Right cardiac atrium (tissue), 5 donors: ENCODE measurements at places on chromosomes 7 and 10. TPM values are rescaled to one million over a fixed set of nuclear protein-coding genes. Genes with fewer than 3 reads are reported as not detected.

ADCYAP1R1 gene
- polyA plus RNA-seq = 0.84 TPM

- no peak for DNase-seq
Observed at GRCh38 chr7:131654249-131654558, 97.8 kb upstream of the PODXL start.

GRCh38 chr10:79390551-79391229 lies 43.4 kb downstream of the PPIF start:
- peak; percentile 67 for DNase-seq

GPR26 gene
- polyA plus RNA-seq = not detected

DNA sequence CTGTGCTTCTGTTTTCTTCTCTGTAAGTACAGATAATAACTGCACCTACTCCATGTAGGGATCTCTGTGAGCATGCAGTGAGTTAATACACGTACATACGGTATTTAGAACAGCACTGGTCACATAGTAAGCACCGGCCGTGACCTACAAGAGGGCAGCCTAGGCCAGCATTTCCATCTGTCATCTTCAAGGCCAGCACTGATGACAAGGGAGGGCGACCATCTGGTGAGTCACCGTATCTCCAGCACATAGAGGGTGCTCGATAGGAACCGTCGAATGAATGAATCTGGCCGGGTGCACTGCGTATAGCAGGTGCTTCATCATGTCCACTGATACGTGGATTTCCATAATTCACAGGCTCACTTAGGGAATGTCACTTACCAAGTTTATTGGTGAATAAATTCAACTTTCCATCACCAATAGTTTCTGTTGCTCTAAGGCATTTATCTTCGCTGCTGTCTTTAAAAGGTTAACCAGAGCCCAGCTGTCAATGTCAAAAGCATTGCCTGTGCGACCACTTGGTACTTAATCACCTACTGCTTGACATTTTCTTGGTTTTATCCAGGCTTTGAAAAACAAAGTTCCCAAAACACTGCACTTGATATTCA lies 8.3 kb downstream of the NOD1 start:
- DNase-seq = peak; percentile 70

ADRA2A gene
- 0.86 TPM for polyA plus RNA-seq

GRCh38 chr10:46048152-46048551 lies 2.1 kb upstream of the MSMB start:
- DNase-seq = no peak

- no peak for DNase-seq
Observed at GRCh38 chr7:80932536-80932935, 13.7 kb upstream of the SEMA3C start.

- DNase-seq = peak; percentile 40
Observed at GRCh38 chr10:62433181-62433692, 59.1 kb downstream of the ZNF365 start.

ADAMTS14 gene
- polyA plus RNA-seq = 0.14 TPM

GRCh38 chr7:89054361-89054760 lies 258.8 kb upstream of the TEX47 start:
- no peak for DNase-seq

DNA sequence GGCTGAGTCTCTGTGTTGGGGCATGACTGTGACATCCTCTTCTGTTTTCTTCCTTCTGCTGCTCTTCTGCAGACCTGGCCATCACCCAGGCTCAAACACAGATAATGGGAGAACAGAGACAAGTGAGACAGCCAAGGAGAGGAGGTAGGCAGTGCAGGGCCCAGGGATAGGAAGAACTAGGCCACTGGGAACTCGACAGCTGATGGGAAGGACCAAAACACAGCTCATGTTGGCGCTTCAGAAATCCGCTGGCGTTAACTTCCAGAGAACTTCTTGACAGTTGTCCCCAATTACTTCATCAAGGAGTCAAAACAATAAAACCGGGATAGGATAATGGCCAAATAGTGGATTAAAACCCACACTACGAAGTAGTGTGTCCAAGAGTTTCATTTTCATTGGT lies 97.0 kb upstream of the PALS2 start:
- no peak for DNase-seq

RAPGEF5 gene
- 8.7 TPM for polyA plus RNA-seq

GRCh38 chr10:111543854-111544253 lies 467.0 kb downstream of the ADRA2A start:
- DNase-seq = no peak

DNA sequence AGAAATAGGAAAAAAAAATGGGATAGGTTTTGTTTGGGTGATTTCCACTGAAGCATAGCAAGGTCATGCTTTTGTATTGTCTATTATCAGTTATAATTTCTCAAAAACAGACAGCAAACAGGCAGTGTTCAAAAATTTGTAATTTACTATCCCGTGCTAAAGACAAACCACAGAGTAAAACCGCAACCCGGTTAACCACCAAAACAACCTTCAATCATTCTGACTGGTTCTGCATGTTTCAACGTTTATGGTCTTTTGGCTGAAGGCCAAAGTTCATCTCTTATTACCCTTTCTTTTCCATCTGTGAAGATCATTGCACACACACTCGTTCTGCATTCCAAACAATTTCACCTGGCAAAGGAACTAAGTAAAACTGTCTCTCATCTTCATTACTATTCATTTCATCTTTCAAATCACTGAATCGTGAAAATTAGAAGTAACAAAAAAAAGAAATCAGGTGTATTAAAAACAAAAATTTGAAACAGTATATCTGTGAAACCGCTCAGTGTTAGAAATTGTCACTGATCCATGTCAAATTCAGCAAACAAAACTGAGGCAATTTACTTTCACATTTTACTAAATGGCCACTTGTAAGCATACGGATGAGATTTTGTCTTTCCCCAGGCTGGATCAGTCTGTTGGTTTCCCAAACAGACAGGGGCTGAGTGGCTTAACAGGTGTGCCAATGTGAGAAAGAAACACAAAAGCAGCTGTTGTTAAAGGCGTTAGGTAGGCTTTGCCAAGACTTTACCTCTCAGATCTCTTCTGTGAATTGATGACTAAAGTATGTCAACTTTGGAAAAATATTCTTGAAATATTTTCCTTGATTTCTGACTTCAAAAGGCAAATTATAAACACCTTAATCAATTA lies 539.6 kb downstream of the CNTNAP2 start:
- no peak for DNase-seq

FANK1 gene
- polyA plus RNA-seq = 0.41 TPM

DNA sequence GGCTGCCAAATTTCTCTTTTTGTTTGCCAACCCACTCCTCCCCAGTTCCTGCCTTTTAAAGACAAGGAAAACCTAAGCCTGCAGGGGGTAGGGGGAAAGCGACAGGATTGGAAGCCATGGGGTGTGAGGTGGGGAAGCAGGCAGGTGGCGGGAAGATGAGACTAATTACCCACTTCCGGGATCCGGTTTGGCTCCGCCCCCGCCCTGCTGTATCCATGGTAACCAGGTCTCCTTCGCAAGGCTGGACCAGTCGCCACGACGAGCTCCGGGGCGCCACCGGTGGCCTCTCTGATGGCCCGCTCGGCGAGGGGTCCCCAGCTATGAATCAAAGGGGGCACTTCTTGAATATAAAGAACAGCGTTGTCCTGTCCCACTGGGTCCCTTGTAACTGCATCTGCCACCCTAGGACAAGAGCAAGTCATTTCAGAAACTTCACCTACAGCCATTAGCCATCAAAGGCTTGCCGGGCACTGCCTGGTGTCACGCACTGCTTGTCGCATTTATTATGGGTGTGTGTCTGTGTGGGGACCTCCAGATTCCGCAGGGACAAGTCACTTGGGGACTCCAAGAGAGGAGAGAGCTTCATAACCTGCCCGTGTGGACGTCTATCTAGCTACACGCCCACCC lies 55.4 kb upstream of the LMTK2 start:
- DNase-seq = no peak

DNA sequence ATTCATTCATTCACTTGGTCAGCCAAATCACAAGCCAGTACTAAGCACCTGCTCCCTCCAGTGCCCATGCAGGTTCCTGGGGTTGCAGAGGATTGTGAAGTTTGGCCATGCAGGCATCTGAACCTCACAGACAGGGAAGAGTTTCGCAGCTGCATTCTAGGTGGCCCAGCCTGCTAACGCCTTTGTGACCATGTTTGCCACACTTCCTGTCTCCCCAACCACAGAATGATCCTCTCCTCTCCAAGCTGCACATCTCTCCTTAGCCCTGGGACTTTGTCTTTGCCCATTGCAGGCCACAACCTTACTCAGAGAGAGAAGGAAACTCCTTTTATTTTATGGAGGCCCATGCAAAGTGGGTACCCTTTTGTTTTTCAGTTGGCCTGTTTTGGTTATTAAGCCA lies 31.8 kb downstream of the EPDR1 start:
- DNase-seq = no peak

DNA sequence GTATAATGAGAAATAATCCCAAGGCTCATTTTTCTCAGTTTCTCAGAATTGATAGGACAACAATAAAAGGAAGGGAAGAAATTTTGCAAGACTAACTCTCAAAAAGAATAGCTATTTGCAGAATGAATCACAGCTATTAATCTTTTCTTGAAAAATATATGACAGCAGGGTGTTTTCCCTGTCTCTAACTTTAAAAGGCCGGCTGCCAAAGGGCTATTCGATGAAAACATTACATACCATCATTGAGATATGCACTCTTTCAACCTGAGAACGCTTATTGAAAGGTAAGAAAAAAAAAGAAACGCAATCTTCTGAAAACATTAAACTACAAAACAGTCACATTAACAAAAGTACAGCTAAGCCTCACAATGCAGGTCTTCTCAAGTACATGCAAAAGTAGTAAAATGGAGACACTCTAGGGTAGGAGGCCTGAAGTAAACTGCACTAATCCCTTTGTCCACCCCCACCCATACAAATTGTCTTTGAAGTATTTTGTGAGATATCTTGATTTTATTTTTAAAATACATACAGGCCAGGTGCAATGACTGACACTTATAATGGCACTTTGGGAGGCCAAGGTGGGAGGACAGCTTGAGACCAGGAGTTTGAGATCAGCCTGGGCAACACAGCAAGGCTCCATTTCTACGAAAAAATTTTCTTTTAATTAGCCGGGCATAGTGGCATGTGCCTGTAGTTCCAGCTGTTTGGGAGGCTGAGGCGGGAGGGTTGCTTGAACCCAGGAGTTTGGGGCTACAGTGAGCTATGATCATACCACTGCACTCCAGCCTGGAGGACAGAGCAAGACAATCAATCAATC lies 83.0 kb downstream of the PARD3 start:
- DNase-seq = no peak

DNA sequence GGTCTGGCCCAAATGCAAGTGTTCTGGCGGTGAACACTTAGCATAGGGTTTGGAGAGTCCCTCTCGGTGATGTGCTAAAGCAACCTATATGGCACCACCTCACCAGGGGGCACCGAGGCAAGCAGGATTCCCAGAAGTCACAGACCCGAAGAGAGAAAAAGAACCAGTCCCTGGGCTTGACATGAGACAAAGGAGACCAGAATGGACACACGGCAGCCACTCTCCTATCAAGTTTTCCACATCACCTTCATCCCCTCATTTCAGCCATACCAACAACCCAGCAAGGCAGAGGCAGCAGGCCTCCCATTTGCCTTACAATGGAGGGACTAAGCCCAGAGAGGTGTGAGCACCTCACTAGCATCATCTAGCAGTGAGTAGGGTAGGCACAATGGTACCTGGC lies 19.7 kb downstream of the GPRIN2 start:
- DNase-seq = peak; percentile 8

DNA sequence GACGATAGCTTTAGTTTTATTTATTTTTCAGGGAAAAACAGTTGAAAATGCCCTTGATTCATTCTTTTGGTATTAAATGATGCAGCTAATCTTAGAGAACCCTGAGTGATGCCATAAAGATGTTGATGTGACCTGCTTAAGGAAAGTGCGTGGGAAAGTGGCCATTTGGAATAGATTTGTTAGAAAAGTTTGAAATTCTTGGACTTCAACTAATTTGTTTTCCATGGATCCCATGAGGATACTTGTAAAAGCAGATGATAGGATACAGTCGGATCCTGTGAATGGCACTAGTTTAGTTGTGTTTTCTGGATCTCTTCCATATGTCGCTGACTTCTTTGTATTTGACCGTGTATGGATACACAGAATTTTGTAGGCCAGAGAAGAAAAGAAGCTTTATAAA lies 69.0 kb downstream of the SEPTIN7 start:
- no peak for DNase-seq

- no peak for DNase-seq
Observed at GRCh38 chr7:134870156-134870555, 90.7 kb downstream of the CALD1 start.

GDF2 gene
- polyA plus RNA-seq = 0.14 TPM

UPK3B gene
- polyA plus RNA-seq = 0.23 TPM

DNA sequence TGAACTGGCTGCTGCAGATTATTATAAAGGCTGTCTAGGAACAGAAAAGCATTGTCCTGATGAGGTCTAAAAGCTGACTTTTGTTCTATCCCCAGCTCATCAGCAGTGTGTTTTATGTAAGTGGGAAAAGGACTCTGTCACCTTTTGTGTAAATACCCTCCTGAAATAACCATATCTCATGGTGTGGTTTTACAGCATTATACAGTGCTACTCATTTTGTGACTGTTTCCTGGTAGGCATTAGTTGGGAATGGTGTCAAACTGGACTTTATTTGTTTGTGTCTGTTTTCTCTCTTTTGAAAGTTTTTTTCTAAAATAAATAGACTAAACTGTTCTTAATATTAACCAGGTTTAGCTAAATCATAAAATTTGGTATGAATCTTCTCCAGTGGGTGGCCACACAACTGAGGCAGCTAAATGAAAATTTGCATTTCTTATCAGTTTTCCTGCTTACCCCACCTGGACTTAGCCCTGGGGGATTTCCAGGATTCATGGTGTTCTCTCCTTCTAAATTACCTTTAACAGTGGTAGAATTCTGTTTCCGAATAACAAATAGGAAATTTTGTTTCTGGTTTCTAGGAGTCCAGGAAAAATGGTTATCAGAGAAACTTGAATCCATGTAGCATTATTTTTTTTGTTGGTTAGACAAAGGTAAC lies 140.9 kb downstream of the LHFPL3 start:
- no peak for DNase-seq

- no peak for DNase-seq
Observed at GRCh38 chr7:107446531-107446930, 23.3 kb upstream of the GPR22 start.

GRCh38 chr7:55965805-55966421 lies 1.5 kb downstream of the NIPSNAP2 start:
- DNase-seq = peak; percentile 65

DNA sequence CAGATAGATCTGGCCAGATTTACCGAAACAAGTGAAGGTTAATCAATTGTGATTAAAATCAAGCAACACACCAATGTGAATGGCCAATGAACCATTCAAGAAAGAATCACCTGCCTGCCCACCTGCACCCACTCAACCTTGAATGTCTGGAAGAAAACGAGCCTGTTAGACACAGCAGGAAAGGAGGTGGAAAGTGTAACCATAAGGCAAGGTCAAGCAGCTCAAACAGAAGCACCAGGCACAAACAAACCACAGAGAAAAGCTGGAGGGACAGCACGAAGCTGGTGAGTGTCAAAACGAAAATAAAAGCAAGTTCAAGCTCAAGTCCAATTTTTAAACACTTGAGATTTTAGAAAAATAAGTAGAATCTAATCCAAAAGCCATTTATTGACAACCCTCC lies 64.9 kb downstream of the STEAP1B start:
- no peak for DNase-seq

GRCh38 chr10:5603091-5603847 lies 63.1 kb downstream of the ASB13 start:
- DNase-seq = no peak

MARVELD1 gene
- polyA plus RNA-seq = 10.6 TPM

- DNase-seq = no peak
Observed at GRCh38 chr7:137073571-137074325, 205.3 kb downstream of the CHRM2 start.

MMD2 gene
- polyA plus RNA-seq = not detected

GRCh38 chr7:107344799-107345198 lies 125.1 kb upstream of the GPR22 start:
- no peak for DNase-seq

SAP25 gene
- 0.79 TPM for polyA plus RNA-seq
